Fibroblast of the aortic adventitia (primary cell): ENCODE measurements at places on chromosomes 4 and X. TPM values are rescaled to one million over a fixed set of nuclear protein-coding genes. Genes with fewer than 3 reads are reported as not detected.
A peak's percentile ranks its signal among the peaks of the same experiment; 100 is the strongest.

Gene GDPD2
- not detected in 2 replicates for total RNA-seq

Gene XPNPEP2
- total RNA-seq: 3.6 and 5.7 TPM in 2 replicates

Gene DDX53
- not detected in 2 replicates for total RNA-seq

Gene TMEM255A
- not detected in 2 replicates for total RNA-seq

Gene GPR50
- total RNA-seq: not detected in 2 replicates

DNA sequence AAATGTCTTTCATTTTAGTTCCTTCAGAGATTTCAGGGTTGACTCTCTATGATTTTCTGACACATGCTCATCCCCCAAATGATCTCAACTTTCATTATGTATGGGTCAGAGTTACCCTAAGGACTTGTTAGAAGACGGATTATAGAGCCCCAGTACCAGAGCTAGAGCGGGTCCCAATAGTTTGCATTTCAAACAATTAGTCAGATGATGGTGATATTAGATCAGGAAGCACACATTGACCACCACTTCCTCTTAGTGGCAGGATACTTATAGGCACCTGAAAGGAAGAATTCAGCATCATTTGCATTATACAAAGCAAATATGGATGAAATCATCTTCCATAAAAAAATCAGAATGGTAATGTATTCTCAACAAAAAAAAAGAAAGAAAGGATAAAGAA lies 106.1 kb downstream of the GALNTL6 start:
- no peak for DNase-seq

DNA sequence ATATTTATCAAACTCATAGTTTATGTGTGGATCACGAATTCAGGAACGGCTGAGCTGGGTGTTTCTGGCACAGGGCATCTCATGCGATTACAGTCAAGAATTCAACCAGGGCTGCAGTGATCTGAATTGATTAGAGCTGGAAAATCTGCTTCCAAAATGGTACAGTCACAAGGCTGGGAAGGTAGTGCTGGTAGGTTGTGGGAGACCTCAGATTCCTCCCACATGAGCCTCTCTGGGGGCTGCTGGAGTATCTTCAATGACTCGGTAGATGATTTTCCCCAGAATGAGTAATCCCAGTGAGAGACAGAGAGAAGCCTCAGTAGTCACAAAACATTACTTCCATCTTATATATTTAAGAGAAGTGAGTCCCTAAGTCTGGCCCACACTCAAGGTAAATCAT lies 36.2 kb upstream of the PRDX4 start:
- no peak for DNase-seq

DNA sequence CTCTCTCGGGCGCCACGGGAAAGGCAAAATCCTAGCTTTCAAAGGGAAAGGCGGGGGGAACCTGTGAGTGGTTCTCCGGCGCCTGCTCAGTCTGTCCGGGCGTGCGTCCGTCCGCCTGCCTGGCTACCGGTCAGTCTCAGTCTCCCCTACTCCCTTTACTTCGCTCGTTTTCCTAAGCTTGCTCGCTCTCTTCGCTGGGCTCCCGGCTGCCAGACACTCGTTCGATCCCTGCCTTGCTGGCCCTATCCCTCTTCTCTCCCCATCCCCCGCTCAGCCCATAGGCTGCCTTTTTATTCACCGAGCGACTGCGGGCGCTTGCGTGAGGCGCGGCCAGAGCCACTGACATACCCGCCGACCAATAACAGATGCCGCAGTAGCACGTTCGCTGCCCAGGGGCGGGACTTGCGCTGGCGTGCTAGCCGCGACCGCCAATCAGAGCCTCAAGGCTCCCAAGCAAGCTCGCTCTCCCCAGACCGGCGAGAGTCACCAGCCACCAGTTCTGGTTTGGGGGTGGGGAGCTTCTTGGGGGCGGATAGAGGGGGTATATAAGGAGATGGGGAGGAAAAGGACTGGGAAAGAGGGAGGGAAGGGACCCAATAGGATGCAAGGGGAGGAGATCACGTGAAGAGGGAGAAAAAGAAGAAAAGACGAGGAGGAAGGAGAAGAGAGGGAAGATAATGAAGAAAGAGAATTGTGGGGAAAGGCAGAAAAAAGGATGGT lies 30.0 kb downstream of the ARHGEF9 start:
- peak; percentile 93 for DNase-seq

DNA sequence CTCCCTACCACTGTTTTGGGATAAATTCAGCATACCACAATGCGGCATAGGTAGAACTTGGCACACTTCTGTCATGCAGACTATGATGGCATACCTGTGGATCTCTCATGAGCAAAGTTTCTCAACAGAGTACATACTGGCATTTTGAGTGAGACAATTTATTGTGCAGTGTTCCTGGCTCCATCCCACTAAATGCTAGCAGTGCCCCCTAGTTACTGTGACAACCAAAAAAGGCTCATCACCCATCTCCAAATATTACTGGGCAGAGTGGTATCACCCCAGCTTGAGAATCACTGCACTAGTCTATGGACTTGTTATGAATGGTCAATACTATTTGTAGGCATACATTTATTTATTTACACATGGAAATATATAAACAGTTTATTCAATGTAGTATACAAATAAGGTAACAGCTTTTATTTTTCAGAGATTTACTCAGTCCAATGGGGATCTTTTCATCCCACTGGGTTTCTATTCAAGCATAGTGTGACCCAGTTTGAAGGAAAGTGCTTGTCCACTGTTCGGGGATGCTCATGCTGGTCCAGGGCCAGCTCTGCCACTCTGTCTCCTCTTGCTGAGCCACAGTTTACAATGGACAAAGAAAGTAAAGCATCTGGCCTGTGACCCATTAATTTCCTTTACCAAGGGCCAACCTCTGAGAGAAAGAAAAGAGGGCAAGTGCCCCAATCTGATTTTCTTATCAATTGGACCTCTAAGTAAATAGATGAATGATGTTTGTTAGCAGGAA lies 81.0 kb upstream of the IL2 start:
- DNase-seq: no peak

DNA sequence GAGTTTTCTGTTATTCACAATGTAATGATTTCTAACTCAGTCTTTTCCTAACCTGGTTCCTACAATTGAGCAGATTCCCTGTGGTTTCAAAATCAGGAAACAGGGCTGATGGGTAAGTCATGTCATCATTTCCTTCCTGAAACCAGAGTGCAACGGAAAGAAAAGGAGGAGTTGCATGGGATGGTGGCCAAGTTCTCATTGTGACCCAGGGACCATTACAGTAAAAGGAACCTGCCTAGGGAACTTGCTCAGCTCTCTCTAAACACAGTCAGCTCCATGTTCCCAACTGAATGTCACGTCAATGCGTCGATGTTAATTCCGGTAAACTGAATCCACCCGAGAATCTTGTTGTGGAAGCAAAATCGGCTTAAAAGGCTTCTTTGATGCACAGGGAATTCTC lies 51.2 kb downstream of the LGI2 start:
- peak; percentile 38 for DNase-seq

- no peak for DNase-seq
Observed at GRCh38 chr4:115664285-115664684, 550.9 kb upstream of the NDST4 start.

GRCh38 chr4:41161355-41161754 lies 53.0 kb downstream of the APBB2 start:
- DNase-seq: no peak
